HCEC 1CT (cell line): ENCODE measurements at places on chromosomes 5 and 9.

DNA sequence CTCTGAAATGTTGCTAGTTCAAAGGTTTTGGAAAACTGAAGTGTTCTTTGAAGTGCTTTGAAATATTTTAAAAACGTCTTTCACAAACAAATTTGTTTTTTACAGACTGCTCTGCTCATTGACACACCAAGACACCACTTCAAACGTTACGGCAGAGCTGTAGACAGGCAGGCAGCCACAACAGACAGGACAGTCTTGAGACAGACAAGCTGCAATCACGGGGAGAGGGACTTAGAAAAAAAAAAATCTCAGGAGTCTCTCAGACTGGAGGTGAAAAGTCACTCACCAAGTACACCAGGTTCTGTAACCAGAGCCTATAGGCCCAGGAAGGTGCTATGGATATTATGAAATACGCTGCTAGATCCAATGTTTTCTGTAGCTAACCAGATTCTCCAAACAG, 135.4 kb downstream of the ISL1 start:
- no peak for DNase-seq

DNA sequence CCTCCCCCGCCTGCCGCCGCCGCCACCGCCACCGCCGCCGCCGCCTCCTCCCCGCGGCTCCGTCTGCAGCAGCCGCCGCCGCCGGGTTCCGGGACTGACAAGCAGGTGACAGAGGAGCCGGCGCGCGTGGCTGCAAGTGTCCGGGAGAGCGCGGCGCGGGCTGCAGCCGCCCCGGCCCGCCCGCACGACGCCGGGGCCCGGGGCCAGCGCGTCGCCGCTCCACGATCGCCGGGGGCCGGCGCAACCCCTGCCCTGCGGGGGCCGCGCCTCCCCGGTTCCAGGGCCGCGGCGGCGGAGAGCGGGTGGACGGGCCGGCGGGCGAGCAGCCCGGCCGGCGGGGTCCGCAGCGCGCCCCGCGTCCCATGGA, 343 bp downstream of the LMX1B start:
- no peak for DNase-seq

DNA sequence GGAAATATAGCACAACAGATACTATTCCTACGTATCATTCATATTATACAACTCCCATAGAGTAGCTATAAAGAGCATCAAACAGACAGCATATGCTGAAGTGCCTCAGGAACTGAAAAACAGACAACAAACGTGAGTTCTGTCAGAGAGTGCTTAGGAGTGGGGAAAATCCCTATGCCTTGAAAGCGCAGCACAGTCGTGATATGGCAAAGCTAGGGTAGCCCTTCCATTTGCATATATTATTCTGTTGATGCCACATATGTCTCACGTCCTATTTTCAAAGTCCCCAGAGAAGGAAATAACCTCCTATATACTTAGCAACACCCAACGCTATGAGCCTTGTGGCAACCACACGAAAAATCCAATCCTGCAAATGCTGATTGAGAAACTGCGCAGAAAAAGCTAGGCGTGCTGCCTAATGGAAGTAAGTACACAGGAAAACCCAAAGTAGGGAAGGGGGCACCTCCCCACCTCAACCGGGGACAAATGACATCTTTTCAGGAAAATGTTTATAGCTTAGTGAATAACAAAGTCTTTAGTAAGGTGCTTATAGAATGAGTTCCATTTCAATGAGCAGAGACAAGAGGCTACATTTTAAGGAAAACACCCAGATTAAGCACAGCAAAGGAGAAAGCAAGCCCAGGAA, 105.1 kb downstream of the MED10 start:
- DNase-seq: no peak

DNA sequence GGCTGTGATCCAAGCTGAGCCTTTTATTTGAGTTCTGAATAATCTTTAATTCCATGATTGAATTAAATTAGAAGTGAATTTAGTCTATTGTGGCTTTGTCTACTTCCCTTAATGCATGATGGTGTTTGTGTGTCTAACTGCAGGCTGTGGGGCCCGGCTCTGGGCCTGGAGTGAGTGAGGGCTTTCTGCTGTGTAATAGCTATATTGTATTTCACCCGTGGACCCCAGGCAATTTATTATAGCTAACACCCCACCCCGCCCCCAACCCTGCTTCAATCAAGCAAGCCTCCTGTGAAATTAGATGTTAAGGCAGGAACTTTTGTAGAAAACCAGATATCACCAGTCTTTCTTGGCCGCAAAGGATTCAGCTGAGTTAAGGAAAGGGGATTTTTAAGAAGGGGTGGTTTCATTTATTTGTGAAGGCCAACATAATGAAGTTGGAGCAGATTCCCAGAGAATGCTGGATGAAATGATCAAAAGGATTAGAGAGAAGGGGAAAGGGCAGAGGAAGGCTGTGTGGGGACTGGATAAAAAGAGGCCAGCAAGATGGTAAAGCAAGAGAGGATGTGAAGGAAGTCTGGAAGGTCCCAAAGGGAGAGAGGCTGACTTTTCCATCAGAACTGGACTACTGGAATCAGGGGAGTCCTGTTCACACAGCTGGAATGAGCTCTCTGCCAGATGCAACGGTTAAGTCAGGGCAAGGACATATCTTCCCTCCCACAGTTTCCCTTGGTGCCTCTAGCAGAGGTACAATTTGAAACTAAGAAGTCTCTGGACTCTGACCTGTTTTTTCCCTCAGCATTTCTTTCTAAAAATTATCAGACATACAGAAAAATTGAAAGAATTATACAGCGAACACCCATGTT, 125.3 kb upstream of the SAP30L start:
- DNase-seq: no peak

GRCh38 chr5:76380346-76381066, 22.6 kb upstream of the IQGAP2 start:
- DNase-seq: no peak

GRCh38 chr9:38727497-38728001, 7.6 kb upstream of the FAM240B start:
- no peak for DNase-seq

GRCh38 chr9:122287214-122287720, 22.6 kb downstream of the MRRF start:
- no peak for DNase-seq

GRCh38 chr5:78922879-78923621, 62.1 kb downstream of the ARSB start:
- no peak for DNase-seq

DNA sequence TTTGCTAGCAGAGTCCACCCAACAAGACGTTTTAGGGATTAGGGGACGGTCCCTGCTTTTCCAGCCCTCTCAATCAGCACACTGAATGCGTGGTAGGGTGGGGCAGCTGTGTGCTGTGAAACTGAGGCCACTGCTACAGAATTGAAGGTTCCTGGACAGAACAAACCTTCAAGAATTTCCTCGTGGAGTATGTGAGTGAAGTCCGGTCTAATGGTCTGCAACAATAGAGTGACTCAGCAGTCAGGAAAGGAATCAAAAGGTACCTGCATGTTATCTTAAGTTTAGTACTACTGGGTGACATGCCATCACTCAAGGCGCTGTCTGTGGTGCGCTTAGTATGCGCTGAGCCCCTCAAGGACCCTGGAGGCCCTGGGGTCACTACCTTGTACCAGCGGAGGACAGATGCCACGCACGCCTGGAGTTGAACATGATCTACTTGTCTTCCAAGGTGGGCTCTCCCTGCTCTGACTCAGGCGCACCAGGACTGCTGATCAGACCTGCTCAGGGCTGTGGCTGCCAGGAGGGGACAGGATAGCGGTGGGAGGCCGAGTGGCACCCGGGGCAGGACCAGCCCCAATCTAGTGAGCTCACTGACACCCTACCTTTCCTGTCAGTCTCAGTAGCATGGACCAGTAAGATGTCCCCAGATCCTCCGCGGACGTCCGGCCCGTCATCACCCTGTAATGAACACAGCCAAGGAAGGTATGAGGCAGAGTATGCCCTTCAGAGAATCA, 50.5 kb downstream of the PRRT1B start:
- DNase-seq: no peak

GRCh38 chr9:2335260-2335659, 286.3 kb upstream of the VLDLR start:
- no peak for DNase-seq

- DNase-seq: no peak
Measured at GRCh38 chr9:123282362-123283047, 14.1 kb upstream of the STRBP start.

- no peak for DNase-seq
Measured at GRCh38 chr5:65727491-65728156, 5.6 kb downstream of the NLN start.

GRCh38 chr5:124703995-124704394, 42.4 kb downstream of the ZNF608 start:
- DNase-seq: no peak

GRCh38 chr9:72193478-72193881, 44.2 kb downstream of the GDA start:
- no peak for DNase-seq

- DNase-seq: no peak
Measured at GRCh38 chr5:121937762-121938161, 24.0 kb upstream of the SRFBP1 start.

GRCh38 chr5:42689391-42689790, 67.2 kb upstream of the CCDC152 start:
- DNase-seq: no peak

GRCh38 chr5:81290146-81290545, 11.2 kb upstream of the ZCCHC9 start:
- no peak for DNase-seq

DNA sequence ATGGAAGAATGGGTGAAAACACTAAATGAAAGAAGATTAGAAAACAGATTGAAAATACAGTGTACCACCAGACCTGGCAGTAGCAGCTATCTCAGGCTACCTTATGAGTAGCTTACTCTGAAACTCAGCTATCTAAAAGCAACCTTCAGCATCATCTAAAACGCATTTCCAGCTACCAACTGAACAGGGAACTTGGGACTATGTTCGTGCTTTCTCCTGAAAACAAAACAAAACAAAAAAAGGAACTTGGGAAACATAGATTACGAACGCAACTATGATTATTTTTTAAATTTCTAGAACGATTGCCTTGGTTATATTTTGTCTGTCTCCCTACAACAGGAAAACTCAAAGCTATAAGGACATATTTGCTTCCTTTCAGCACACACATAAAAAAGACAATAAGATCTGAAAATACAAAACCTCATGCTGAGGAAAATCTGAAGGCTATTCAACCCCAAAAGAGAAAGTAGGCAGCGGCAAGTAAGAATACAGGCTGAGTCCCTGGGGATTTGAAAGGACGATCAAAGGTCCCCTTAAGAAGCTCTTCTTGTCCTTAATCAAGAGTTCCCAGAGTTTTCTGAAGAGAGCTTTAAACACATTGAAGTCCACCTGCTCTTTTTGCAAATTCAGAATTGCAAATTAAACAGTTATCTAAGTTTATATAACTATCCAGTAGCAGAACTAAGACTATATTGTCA, 53.4 kb downstream of the OR2K2 start:
- no peak for DNase-seq

DNA sequence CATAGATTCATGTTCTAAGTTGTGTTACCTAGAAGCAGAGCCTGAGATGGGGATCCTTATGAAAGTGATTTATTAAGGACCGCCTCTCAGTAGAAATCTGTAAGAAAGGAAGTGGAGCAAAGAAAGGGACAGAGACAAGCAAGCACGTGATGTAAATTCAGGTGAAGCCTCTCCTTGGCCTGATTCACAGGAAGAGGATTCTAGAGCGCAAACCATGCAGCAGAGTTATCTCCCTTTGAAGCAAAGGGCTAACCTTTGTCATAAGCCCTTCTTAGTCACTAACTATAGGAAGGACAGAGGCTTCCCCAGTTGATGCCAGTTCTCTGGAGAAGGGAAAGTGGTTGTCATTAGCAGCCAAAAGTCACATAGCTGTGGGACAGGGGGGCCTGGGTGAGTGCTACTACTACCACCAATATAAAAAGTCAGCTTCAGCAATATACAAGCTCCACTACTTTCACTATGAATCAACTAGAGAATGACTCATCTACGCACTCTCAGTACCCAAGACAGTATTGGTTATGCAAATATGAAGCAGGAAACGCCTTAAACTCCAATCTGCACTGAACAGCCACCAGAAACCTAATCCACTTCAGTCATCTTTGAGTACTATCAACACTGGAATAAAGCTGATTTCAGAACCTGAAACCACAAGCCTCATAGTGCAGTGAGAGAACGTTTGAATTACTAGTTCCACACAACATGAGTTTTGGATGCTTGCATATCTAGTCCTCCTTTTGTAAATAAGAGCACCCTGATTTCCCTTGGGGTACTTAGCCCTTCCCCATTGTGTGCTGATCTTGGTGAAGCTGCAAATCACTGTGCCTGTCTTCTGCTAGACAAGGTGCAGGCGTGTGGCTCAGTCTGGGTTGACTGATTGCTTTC, 162.7 kb downstream of the ZNF608 start:
- DNase-seq: peak; percentile 84

DNA sequence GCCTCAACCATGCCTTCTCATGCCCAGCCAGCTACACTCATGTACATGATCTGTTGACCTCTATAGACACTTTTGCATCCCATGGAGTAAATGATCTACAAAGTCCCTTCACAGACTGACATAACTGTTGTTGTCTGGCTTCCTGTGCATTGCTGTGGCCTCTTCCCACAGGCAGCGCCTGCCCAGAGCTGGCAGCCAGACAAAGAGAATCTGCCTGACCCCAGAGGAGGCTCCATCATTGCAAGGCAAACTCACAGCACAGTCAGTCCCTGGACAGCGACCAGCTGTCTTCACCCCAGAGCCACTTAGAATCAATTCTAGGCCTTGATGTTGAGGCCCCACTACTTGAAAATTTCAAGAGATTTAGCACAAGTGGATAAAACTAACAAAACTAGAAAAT, 65.5 kb downstream of the INSYN2B start:
- peak; percentile 41 for DNase-seq

DNA sequence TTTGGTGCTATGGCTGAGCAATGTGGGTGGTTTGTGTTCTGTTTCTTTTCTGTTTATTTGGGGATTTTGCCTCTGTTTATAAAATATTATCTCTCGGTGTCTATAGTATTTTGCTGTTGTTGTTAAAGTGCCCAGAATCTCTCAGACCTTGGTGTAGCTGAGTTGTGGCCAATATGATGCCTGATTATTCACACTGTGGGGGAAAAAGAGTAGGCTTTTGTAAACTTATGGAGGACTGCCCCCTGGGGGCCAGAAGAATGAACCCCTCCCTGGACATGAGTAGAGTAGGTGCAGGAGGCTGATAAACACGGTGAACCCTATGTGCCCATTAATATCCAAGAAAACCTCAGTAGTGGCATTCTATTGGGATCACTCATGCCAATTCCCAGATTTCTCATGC, 49.0 kb upstream of the DPYSL3 start:
- peak; percentile 79 for DNase-seq

GRCh38 chr5:157449011-157449723, 10.8 kb upstream of the NIPAL4 start:
- DNase-seq: no peak

DNA sequence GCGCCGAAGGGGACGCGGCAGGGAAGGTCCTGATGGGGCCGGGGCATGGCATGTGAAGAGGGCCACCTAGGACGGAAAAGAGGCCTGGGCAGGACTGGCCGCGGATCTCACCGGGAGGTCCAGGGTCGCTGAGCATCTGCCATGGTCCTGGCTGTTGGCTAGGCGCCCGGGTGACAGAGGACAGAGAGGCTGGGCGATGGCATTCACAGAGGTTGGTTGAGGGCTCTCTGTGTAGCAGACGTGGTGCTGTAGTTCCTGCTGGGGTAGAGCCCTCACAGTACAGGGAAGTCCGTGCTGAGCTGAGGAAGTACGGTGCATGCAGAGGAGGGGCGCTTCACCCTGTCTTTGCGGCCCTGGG, 427 bp downstream of the PCYOX1L start:
- no peak for DNase-seq
